ENCODE measurements at places on chromosomes 6 and 20. TPM values are rescaled to one million over a fixed set of nuclear protein-coding genes. Genes with fewer than 3 reads are reported as not detected.

DNA sequence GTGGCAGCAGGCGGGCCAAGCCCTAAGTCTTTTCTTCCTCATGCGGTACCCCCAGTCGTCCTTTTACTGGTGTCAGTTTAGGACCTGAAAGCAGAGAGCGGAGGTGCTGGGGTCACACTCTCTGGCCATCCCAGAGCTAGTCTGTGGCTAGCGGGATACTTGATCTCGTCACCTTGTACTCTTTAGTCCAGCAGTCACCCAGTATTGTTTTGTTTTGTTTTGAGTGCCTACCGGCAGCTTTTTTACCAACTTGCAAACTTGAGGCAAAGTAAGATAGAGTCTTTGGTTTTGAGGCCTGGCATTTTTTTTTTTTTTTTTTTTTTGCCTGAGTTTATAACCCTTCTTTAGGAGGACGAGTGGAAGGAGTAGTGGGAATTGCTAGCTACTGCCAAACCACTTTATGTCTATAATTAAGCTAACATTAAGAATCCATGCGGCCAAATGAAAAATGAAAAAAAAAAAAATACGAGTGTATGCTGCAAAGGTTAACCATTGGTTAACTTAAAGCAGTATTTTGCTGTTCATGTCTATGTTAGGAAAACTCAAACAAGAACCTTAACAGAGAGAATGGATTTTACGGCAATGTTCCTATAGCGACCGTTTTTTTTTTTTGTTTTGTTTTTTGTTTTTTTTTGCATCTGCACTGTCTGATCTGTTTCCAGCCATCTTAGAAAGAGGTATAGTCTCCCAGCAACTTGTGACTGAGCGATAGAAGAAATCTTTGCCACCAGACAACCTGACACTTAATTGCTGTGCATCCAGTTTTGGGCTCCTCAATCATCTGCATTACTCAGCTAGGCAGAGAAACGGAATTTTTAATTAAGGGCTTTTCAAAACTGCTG lies 56.9 kb downstream of the FAM217A start:
- DNase-seq: no peak

DNA sequence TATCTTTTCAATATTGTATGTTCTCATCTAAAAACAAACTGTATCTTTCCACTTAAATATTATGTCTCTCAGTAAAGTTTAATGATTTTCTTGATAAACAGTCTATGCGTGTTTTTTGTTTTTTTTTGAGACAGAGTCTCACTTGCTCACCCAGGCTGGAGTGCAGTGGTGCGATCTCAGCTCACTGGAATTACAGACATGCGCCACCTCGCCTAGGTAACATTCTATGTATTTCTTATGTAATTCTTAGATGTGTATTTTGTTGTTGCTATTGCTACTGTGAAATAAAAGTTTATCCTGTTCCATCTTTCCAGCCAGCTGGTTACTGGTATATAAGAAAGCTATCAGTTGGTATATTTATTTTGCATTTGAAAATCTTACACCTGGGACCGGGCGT lies 29.4 kb downstream of the ABHD12 start:
- no peak for DNase-seq

DNA sequence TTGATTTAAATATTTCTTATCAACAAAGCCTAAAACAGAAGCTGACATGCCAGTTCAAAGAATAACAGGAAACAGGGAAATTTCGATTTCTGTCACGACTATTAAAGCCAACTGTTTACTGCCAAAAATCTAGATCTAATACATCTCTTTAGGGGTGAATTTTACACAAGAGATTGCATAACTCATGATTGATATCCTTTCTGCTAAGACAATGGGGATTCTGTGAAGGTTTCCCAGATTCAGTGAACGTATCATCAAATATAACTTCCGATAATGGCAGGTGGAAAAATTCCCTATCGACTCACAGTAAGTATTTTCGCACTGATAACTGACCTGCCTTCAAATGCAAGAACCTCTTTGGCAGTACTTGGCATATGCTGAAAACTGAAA lies 42.9 kb downstream of the NHSL1 start:
- no peak for DNase-seq

- no peak for DNase-seq
Measured at GRCh38 chr6:109024368-109024767, 70.3 kb downstream of the SESN1 start.

GRCh38 chr6:35177157-35177556 lies 36.0 kb upstream of the TCP11 start:
- DNase-seq: no peak

GRCh38 chr6:112283621-112284020 lies 29.3 kb upstream of the LAMA4 start:
- DNase-seq: no peak

Gene FAM217A
- total RNA-seq: not detected

DNA sequence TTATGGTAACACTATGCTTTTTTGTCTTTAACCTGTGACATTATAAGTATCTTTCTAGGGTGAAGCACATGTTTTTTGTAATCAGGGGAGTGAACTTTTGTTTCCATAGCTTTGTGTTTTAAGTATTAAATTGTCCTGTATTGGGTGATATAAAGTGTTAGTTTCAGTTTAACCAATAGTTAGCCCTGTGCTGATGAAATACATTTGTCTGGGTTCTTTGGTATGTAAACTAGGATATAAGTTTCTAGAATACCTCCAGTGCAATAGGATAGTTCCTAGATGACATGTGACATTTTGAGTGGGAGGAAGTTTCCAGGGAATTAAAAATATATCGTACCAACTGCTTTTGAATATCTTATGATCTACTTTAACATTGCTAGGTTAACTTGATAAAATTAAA lies 611.0 kb upstream of the MARCKS start:
- no peak for DNase-seq

Gene PSORS1C2
- not detected for total RNA-seq

DNA sequence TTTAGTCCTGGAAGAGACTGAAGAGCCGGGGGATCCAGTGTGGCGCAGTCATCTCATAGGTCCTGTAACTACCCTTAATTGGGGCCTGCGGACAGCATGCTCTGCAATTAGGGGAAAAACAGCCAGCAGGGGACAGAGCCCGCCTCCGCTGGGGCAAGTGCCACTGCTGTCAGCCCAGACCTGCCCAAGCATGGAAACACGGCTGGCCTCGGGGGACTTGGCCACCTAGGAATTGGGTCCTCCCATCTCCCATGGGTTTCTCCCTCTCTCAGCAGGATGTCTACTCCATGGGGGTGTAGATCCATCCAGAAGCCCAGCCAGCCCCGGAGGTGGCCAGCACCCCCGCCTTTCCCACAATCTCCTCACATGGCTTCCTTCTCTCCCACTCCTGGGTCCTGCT lies 3.6 kb downstream of the GHRH start:
- DNase-seq: no peak

DNA sequence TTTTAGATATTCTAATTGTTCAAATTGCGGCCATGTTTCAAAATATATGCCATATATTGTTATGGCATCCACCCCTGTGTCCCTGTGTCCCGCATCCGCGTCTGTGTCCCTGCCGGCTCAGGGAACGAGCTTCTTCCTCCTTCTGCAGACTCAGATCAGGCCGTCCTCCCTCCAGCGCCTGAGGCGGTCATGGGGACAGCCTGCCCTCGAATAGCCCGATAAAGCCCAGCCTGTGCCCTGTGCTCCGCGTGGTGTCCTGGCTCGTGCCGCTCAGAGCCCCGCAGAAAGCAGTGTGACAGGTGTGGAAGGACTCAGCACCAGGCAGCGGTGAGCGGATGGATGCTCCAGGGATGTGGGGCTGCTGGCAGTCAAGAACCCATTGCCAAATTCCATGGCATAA lies 663.4 kb upstream of the DEFB115 start:
- DNase-seq: no peak

GRCh38 chr6:132479131-132479530 lies 33.8 kb downstream of the STX7 start:
- DNase-seq: no peak

DNA sequence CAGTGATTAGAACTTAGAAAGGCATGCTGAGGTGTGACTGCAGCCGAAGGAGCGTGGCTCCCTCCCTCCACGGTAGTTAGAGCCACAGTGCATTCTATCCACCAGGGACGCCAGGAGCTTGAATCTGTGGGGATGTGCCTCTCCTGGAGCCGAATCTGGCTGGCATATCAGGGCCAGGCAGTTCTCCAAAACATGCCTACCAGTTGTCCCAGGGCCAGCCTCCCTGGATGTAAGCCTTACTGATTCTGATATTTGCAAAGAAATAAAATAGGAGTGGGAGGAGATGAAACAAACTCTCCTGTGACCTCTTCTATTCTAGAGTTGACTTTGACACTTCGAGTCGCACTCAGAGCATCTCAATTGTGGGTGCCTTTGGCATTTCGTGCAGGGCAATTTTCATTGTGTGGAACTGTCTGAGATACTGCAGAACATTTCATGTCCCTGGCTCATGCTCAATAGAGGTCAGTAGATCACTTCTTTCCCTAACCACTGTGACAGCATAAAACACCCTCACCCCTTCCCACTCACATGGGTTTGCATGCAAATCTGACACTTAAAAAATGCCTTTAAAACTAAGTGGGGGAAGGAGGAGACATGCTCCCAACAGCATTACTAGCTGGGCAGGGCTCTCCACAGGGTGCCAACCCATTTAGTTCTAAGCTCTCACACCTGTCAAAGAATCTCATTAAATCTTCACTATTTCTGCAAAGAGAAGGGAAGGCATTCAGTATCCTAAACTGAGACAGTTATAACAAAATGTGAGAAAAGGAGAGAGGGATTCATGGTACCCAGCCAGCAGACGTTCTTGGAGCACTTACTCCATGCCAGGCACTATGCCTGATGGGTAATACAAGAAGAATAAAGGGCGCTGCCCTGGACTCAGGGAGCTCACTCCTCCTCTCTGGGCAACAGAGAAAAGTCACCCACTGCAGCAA lies 378.9 kb downstream of the PREX1 start:
- DNase-seq: no peak

GRCh38 chr20:4883546-4883945 lies 117.8 kb downstream of the SLC23A2 start:
- no peak for DNase-seq

Gene TMEM181
- total RNA-seq: 18.2 TPM

Gene OOEP
- total RNA-seq: not detected

DNA sequence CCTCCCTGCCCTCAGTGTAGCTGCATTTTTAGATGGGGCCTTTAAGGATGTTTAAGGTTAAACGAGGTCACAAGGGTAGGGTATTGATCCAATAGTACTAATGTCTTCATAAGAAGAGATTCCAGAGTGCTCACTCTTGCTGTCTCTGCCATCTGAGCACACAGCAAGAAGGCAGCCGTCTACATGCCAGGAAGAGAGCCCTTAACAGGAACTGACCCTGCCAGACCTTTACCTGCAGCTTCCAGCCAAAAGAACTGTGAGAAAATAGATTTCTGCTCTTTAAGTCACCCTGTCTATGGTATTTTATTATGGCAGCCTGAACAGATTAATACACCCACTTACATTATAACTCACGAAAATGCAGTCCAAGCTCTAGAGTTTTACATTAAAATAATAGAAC lies 685.3 kb upstream of the MARCKS start:
- DNase-seq: no peak

Gene KCNK16
- total RNA-seq: not detected

DNA sequence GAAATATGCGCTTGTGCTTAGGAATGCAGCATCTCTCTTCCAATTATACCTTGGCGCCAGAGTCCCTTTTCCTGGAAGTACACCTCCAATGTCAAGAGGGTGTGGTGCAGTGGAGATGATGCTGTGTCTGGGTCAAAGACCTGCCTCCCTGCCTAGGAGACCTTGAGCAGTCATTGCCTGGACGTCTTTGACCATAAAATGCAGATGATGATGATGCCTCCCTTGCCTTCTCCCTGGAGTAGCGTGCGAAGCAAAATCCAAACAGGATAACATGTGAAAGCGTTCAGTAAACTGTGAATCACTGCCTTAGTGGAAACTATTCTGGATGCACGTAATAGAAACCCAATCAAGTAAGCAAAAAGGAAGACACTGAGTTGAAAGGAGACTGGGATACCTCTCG lies 97.4 kb upstream of the ARMC2 start:
- no peak for DNase-seq

DNA sequence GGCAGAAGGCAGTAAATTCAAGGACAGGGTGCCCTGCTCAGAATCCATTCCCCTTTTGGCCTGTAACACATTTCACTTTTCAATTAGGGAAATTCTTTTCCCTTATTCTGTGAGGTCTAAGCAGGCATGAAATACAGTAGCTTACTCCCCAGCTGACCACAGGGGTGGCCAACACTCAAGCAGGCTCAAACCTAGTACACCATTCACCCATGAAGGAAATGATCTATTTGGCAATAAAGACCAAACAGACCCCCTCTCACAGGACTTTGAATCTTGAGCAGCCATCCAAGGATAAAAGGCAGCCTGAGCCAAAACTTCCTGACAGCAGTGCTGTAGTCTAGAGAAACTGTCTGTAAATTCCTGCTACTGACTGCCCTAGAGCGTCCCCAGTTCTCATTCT lies 17.7 kb downstream of the PDSS2 start:
- DNase-seq: no peak

DNA sequence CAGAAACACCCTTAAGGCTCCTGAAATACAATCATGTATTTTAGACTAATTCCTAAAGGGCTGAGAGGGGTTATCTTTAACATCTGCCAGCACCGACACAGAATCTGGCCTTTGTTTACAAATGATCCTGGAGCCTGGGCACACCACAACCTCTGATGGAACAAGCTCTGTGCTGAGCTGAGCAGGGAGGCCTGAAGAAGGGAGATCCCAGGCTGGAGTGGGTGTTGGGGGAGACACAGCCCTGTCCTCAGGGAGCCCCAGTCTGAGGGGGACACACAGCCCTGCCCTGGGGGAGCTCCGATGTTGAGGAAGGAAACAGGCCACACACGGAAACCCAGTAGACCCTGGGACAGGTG lies 130.5 kb downstream of the VEGFA start:
- DNase-seq: no peak
